Testis (tissue), 5 donors: ENCODE measurements at places on chromosomes 3 and 15. TPM values are rescaled to one million over a fixed set of nuclear protein-coding genes. Genes with fewer than 3 reads are reported as not detected.

- H3K27ac ChIP-seq: no peak overlapping the region
- H3K4me3 ChIP-seq: no peak overlapping the region
- DNase-seq: no peak
- no peaks in the 10 kb centered on the region for H3K27me3 ChIP-seq
These were observed 14.3 kb upstream of the BCL6 start for GRCh38 chr3:187759601-187760000.

GRCh38 chr3:81925385-81925784 lies 163.9 kb upstream of the GBE1 start:
- peaks cover 9% of the 10 kb centered on the region for H3K4me1 ChIP-seq
- H3K4me3 ChIP-seq: no peak overlapping the region
- no peaks in the 10 kb centered on the region for H3K36me3 ChIP-seq

GRCh38 chr15:40118473-40118872 lies 9.8 kb upstream of the BMF start:
- H3K27ac ChIP-seq: no peak overlapping the region
- H3K4me1 ChIP-seq: no peaks in the 10 kb centered on the region
- H3K36me3 ChIP-seq: no peaks in the 10 kb centered on the region
- DNase-seq: no peak
- no peak overlapping the region for H3K4me3 ChIP-seq
- H3K27me3 ChIP-seq: no peaks in the 10 kb centered on the region

GRCh38 chr3:159806412-159806811 lies 182.2 kb upstream of the IL12A start:
- H3K36me3 ChIP-seq: no peaks in the 10 kb centered on the region
- H3K27ac ChIP-seq: no peak overlapping the region
- no peak overlapping the region for H3K4me3 ChIP-seq
- H3K27me3 ChIP-seq: no peaks in the 10 kb centered on the region
- peak; percentile 30 for DNase-seq

DNA sequence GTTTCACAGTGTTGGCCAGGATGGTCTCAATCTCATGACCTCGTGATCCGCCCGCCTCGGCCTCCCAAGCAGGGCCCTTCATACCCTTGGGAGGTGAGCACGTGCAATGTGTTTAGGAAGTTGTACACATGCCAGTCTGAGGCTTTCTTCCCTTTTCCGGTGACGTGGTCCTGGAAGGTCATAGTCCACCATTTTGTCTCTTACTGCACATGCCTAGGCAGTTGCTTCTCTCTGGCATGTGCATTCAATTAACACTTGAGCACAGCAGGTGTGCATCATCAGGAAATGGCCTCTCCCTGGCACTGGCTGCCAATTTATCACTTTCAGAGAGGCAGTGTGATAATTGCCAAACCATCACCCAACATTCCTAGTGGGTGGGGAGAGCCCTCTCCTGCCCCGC lies 21.7 kb upstream of the SELENOK start:
- no peaks in the 10 kb centered on the region for H3K36me3 ChIP-seq
- DNase-seq: no peak
- H3K4me3 ChIP-seq: no peak overlapping the region
- no peaks in the 10 kb centered on the region for H3K4me1 ChIP-seq
- no peaks in the 10 kb centered on the region for H3K27me3 ChIP-seq
- no peak overlapping the region for H3K27ac ChIP-seq

GRCh38 chr15:91331581-91331980 lies 231.5 kb downstream of the SV2B start:
- no peaks in the 10 kb centered on the region for H3K27me3 ChIP-seq
- H3K4me1 ChIP-seq: no peaks in the 10 kb centered on the region
- no peak for DNase-seq
- no peaks in the 10 kb centered on the region for H3K36me3 ChIP-seq

GRCh38 chr3:180036671-180037455 lies at the start of gene PEX5L:
Gene PEX5L, minus strand, starts transcription at chr3:180036937. Its CDS starts 338 bp downstream, at chr3:180036599.
- H3K27me3 ChIP-seq: no peaks in the 10 kb centered on the region
- peak within 1 kb of the TSS; percentile 31 for H3K4me3 ChIP-seq
- DNase-seq: peak; percentile 68
- H3K36me3 ChIP-seq: no peaks in the 10 kb centered on the region
- no peak within 1 kb of the TSS for H3K27ac ChIP-seq

DNA sequence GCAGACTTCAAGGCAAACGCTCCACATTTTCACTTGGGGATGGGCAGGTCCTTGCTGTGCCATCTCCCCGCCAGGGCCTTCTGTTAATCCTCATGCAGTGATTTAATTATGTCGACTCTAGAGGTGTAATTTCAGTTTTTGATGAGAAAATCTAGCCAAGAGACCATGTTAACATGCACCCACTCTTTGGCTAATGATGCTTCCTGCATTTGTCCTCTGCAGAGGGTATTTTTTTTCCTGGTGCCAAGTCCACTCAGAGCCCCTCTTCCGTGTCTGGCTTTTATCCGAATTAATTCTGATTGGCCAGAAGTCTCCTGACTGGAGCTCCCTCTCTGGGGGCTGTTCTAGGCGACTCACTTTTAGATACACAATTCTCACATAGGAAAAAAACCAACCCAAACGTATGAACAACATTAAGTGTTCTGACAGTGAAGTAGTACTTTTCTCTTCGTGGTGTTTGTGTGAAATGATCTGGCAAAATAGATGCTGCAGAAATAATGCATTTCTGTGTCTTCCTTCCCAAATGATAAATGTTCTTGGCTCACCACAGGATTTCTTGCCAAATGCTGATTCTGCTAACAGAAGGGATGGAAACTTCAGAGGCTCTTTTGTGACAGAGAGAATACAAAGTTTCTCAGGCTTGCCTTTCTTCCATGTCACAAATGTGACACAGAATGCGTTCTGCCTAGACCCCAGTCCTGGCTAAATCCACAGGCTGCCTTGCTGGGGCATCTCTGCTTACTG lies 190.0 kb downstream of the CACNA2D3 start:
- H3K36me3 ChIP-seq: no peaks in the 10 kb centered on the region
- no peaks in the 10 kb centered on the region for H3K4me1 ChIP-seq
- no peak overlapping the region for H3K27ac ChIP-seq
- no peak overlapping the region for H3K4me3 ChIP-seq

DNA sequence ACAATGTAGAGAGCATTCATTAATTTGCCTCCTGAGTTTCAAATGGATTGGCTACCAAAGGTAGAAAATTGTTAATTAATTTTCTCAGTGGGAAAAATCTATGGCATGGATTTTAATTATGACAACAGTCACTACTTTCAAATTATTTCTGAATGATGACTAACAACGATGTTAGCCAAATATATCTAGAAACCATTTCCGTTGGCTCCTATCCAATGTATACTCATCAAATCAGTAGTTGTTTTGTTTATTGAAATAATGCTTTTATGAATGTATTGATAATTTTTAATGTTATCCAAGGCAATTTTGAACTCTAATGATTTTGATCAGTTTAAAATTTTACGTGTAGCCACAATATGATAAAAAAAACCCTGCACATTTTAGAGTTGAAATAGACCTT lies 333.4 kb downstream of the NAALADL2 start:
- no peaks in the 10 kb centered on the region for H3K27me3 ChIP-seq
- no peak for DNase-seq
- H3K4me3 ChIP-seq: no peak overlapping the region
- H3K27ac ChIP-seq: no peak overlapping the region
- no peaks in the 10 kb centered on the region for H3K4me1 ChIP-seq

- H3K27me3 ChIP-seq: no peaks in the 10 kb centered on the region
- no peak overlapping the region for H3K4me3 ChIP-seq
- H3K27ac ChIP-seq: no peak overlapping the region
- no peak for DNase-seq
These were observed 508.2 kb upstream of the TGFBR2 start for GRCh38 chr3:30098243-30098642.

GRCh38 chr3:108127301-108127988 lies 36.6 kb upstream of the CD47 start:
- H3K4me3 ChIP-seq: no peak overlapping the region
- no peak for DNase-seq
- H3K36me3 ChIP-seq: no peaks in the 10 kb centered on the region
- no peak overlapping the region for H3K27ac ChIP-seq
- no peaks in the 10 kb centered on the region for H3K4me1 ChIP-seq

GRCh38 chr3:64398476-64398875 lies 173.2 kb upstream of the PRICKLE2 start:
- no peaks in the 10 kb centered on the region for H3K36me3 ChIP-seq
- no peaks in the 10 kb centered on the region for H3K27me3 ChIP-seq
- H3K27ac ChIP-seq: no peak overlapping the region
- no peaks in the 10 kb centered on the region for H3K4me1 ChIP-seq
- no peak overlapping the region for H3K4me3 ChIP-seq

- H3K4me1 ChIP-seq: peaks cover 5% of the 10 kb centered on the region
- H3K4me3 ChIP-seq: no peak overlapping the region
- peak; percentile 40 for DNase-seq
- H3K36me3 ChIP-seq: no peaks in the 10 kb centered on the region
These were observed 160.5 kb upstream of the UMPS start for GRCh38 chr3:124569761-124570160.

GRCh38 chr15:29849218-29849617 lies 26.9 kb upstream of the TJP1 start:
- H3K4me1 ChIP-seq: no peaks in the 10 kb centered on the region
- no peak overlapping the region for H3K4me3 ChIP-seq
- H3K36me3 ChIP-seq: no peaks in the 10 kb centered on the region

- H3K27me3 ChIP-seq: no peaks in the 10 kb centered on the region
- H3K27ac ChIP-seq: no peak overlapping the region
- H3K36me3 ChIP-seq: no peaks in the 10 kb centered on the region
- no peak overlapping the region for H3K4me3 ChIP-seq
These were observed 86.2 kb downstream of the NPAP1 start for GRCh38 chr15:24761704-24762302.

The NAALADL2 gene
- total RNA-seq: 15.6 TPM

The SEMA3G gene
- total RNA-seq: 1.7 TPM

The RAD51 gene
- total RNA-seq: 13.8 TPM

The ADAMTS9 gene
- 5.1 TPM for total RNA-seq

The TUBGCP5 gene
- total RNA-seq: 45.8 TPM

The ZNF501 gene
- total RNA-seq: 10.2 TPM

The GOLGA8H gene
- 13.1 TPM for total RNA-seq

The ADAMTS7 gene
- 11.9 TPM for total RNA-seq

The AQP9 gene
- total RNA-seq: not detected
